ENCODE measurements at places on chromosomes 2 and 18.

DNA sequence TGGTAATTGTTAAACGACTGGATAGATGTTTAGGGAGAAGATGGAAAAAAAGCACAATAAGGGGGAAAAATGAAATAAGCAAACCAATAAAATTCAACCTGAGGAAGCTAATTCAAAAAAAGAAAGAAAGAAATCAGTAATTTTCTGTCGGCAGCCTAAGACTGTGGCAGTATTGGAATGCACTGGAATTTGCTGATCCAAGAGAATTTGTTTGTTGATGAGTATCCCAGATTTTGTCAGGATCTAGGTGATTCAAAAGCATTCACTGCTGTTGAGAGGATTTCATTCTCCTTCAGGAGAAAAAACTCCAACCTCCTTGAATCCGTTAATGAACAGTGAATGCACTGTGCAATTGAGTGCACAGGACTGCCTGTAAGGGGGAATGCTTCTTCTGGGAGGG, 546.7 kb downstream of the CNTNAP5 start:
- no peak for DNase-seq

GRCh38 chr2:195407783-195408182, 249.2 kb upstream of the SLC39A10 start:
- no peak for DNase-seq

- no peak for DNase-seq
Measured at GRCh38 chr18:26293982-26294381, 67.7 kb downstream of the TAF4B start.

GRCh38 chr18:73479477-73479876, 611.7 kb upstream of the NETO1 start:
- DNase-seq, result no peak

DNA sequence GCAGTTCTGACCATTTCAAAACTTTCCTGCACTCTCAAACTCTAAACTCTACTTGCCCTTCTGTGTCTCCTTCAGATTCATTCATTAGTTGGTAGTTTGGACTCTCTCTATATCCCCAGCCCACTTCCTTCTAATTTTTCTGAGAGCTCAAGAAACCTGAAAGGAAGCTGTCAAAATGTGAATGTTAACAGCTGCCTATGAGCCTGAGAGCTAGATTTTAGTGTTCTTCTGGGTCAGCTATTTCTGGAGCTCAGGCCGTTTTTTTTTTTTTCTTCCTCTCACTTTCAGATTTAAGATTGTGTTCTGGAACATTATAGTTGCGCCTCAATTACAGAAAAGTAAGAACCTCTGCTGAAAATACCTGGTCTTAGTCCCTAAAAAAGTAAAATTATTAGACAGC, 73.1 kb downstream of the RTN4 start:
- no peak for DNase-seq

DNA sequence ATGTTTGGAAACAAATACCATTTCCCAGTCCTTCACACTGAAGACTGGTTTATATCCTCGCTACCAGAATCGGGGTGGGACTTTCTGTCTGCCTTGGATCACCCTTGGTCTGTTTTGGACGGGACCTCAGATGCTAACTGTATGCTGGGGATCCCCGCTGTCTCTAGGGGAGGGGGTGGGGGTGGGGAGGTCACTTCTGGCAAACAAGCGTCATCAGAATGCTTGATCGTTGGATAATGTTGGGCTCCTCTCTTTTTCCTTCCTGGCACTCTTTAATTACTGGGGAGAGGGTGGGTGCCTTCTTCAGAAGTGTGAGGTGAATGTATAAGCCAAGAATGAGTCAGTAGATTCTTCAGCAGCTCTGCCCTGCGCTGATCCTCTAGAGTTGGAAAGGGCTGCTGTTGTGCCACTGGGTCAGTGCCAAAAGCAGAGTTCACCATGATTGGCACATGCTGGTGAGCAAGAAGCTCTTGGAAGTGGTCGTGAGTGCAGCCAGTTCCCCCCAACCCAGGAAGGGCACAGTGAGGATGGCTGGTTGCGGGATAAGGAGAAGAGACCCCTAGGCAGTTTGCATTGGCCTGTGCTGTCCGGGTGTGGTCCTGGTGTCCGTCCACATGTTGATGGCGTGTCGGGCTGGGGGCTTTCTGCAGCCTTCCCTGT, 32.2 kb downstream of the DGKD start:
- DNase-seq, result no peak

DNA sequence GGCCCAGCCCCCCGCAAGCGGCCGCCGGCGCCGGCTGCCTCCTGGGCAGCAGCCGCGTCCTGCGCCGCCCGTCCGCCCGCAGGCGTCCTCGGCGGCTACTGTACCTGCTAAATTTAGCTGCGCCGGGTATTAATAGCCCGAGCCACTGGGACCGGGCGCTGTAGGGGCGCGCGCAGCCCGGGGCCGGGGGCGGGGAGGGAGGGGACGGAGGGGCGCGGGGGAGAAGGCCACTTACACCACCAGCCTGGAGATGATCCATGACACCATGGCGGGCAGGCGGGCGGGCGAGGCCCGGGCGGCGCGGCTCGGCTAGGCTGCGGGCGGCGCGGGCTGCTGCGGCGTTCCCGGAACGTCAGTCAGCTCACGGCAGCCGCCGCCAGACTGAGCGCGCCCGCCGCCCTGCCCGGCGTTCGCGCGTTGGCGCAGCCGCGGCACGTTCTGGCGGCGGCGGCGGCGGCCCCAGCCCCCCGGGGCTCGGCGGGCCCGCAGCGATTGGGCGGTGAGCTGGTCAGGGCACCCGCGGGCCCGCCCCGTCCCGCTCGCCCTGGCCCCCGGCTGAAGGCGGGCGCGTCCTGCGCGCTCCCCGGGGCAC, at the start of gene REEP1:
TSS of gene REEP1 (minus strand) at position 383 of the 592 bp plus-strand sequence. CDS start at position 267, 116 bp downstream.
- DNase-seq, result no peak

DNA sequence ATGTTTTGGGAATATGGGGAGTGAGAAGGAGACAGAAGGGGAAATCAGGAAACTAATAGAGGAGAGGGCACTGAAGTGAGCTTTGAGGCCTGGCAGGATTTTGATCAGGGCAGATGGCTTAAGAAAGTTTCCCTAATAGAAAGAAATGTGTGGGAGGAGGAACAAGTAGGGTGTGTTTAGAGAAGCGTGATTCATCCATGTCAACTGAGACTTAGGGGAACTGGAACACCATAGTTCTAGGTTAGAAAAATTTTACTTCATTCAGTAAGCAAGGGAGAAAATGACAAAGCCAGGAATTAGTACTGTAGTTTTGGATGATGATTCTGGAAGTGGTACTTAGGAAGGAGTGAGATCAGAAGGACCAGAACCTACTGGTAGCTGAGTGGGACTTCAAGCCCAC, 296.0 kb downstream of the PLCL1 start:
- DNase-seq, result no peak

DNA sequence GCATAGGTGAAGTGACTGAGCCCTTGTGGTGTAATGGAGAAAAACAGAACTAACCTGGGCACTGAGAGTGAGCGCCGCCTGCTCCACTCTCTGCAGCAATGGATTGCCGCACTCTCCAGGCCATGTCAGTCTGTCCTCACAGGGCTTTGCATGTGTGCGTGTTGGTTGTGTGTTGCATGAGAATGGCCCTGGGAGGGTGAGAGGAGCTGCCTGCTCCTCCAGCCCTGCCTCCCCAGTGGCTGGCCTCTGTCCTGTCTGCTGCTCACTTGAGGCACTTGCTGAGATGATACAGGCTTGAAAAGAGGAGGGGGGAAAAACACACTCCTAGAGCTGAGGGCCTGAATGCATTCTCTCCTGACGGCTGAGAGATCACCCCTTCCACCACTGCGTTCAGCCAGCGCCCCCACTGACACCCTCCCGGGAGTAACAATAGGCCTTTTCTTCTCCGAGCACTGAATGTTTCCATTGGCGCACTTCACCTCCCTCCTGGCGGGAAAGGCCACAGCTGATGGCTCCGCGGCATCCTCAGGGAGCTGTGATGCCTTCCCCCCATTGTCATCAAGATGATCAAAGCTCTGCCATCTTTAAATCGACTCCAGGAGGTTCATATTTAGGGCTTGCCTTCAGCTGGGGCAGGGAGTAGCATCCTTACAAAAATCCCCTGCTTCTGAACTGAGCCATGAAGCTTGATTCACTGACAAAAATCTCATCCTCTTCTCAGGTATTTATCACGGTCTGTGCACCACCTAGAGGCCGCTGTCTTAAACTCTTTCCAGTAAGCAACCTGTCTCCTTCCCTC, 49.9 kb upstream of the DAPL1 start:
- DNase-seq, result peak; percentile 3

DNA sequence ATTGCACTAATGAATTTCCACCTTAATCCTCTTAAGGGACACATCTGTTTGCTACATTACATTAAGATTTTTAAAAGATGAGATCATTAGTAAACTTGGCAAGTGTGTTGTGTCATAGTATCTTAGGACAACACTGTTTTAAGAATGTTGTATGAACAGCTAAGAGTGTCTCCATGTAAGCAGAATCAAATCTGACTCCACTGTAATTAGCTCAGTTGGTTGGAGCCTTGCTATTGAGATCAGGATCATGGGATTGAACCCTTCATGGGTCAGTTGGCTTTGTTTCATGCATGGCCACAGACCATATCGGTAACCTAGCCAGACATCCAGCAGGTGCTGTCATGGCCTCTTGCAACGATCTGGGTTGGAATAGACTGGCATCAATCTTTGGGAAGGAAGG, 5.2 kb downstream of the FHOD3 start:
- DNase-seq, result no peak

DNA sequence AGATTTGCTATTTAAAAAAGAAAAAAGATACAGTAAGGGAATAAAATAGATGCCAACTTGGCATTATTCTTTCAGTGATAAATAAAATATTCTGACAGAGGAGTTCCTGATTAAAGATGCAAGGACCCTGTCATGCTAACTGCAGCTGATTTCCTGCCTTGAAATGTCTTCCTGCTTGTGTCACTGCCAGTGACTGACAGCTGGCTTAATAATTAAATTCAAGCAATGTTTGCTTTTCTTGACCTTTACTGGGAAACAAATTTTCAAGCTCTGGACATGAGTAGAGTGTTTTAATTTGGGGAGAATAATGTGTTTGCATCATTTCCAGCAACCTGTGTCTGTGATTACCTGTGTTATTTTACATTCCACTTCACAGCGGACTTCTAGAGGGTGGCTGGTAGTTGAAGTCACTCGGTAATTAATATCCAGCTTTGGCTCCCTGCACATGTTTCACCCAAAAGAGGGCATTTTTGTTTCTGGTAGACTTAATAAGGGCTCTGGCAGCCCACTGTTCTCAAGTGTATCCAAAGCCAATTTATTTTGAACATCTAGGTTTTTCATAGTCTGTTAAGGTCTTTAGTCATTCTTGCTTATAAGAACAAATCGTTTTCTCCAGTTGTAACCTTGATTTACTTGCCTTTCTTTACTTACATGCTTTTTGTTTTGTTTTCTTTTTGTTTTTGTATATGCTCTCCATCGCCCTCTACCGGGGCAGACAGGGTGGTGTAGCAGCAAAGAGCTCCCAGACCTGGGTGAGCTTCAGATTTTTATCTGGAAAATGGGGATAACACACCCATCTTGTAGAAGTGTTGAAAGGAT, 48.5 kb upstream of the PROKR1 start:
- DNase-seq, result peak; percentile 25

DNA sequence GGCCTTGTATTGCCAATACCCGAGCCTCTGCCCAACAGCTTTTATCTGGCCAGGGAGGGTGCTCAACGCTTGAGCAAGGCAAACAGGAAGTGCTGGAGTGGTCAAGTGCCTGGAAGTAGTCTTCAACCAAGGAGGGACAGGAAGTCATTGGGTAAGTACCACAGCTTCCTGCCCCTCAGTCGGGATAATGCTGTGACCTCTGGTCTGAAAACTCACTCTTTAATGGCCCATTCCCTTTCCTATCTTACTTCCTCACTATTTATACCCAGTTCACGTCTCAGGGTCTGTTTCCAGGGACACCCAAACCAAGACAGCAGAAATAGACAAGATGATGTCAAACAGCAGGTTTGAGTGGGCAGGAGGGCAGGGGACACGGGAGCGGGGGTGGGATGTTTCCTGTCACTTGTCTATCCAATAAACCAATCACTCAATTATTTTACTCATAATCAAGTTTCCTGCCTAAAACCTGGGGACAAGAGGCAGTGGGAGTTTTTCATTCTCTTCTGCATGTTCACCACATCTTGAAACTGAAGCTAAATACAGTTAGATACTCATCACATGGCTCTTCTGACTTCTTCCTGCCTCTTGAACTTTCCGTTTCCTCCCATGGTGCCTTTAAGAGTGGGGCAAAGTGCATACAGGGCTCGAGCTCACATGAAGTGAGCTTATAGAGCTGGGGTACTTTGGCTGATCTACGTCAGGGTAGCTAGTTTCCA, 68.9 kb upstream of the CAB39 start:
- peak; percentile 73 for DNase-seq

DNA sequence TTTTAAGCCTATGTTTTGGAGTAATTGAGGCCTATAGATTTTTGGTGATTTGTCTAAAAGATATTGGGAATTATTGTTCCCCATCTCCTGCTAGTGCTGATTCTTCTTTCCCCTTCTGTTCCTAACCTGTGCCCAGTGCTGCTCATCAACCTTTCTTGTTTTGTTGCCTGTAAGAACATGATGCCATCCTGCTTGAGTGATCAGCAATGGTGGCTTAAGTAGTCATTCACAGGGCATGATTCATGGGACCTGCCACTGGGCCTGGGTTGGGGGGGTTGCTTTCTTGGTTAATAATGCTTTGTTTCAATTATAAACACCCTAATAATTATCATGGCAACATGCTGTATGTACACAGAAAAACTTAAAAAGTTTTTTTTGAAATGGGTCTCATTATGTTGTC, 562.9 kb upstream of the SETBP1 start:
- DNase-seq, result no peak

GRCh38 chr2:116820986-116821385, 993.5 kb upstream of the DDX18 start:
- DNase-seq, result no peak

GRCh38 chr2:157468931-157469708, 25.2 kb upstream of the CYTIP start:
- DNase-seq, result no peak

DNA sequence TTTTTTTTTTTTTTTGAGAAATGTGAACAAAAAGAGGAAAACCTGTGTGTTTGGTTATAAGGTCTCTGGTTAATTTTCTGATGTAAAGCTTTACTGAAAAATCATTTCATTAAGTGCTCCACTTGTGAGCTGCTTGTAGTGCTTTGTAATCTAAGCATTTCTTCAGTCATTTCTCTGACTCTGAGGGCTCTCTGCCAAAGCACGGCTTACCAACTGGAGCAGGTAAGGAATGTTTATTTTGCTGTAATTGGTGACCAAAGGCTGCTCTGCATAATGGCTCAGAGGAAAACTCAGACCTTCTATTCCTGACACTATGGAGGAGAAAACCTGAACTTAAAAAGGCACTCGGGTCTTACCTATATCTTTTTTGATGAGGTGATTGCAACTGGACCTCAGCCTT, 848.8 kb downstream of the MBD2 start:
- DNase-seq, result no peak

DNA sequence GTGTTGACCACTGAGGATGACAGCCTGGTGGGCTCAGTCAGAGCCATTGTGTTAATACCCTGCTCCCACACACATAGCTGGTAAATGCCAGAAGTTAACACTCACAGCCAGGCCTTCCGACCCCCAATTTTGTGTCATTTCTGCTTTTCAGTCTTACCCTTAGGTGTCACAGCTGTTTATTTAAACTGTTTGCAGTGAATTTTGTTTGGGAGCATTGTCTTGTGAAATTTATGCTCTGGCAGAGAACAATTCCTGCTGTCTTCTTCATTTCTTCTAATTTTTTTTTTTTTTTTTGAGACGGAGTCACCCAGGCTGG, 8.2 kb downstream of the LPIN1 start:
- DNase-seq, result no peak

Measured in stimulated activated CD8-positive, alpha-beta memory T cell treated with anti-CD3 and anti-CD28 coated beads, Interleukin-7, amount 100 ng/mL, for 48 hours (primary cell).